ENCODE measurements at places on chromosomes 6 and 20. TPM values are rescaled to one million over a fixed set of nuclear protein-coding genes. Genes with fewer than 3 reads are reported as not detected.

Gene MROH8
- 3.4 TPM for total RNA-seq

GRCh38 chr6:37794825-37795224 lies 24.7 kb upstream of the ZFAND3 start:
- H3K36me3 ChIP-seq = no peaks in the 10 kb centered on the region
- H3K27ac ChIP-seq = no peak overlapping the region
- no peak for DNase-seq
- H3K4me1 ChIP-seq = no peaks in the 10 kb centered on the region
- H3K27me3 ChIP-seq = no peaks in the 10 kb centered on the region

- no peak for DNase-seq
- no peaks in the 10 kb centered on the region for H3K36me3 ChIP-seq
- H3K27me3 ChIP-seq = no peaks in the 10 kb centered on the region
- H3K4me3 ChIP-seq = peak overlapping the region; percentile 63
- no peaks in the 10 kb centered on the region for H3K4me1 ChIP-seq
Measured at GRCh38 chr20:63864545-63864977, 509 bp upstream of the TPD52L2 start.

Gene LAMA4
- 150 TPM for total RNA-seq

- no peak overlapping the region for H3K27ac ChIP-seq
- H3K4me1 ChIP-seq = no peaks in the 10 kb centered on the region
- DNase-seq = no peak
- H3K27me3 ChIP-seq = no peaks in the 10 kb centered on the region
- H3K36me3 ChIP-seq = peaks cover 18% of the 10 kb centered on the region
Measured at GRCh38 chr6:33774774-33775173, 14.2 kb downstream of the LEMD2 start.

- H3K27me3 ChIP-seq = no peaks in the 10 kb centered on the region
- no peaks in the 10 kb centered on the region for H3K36me3 ChIP-seq
- no peak overlapping the region for H3K27ac ChIP-seq
- no peak overlapping the region for H3K4me3 ChIP-seq
Measured at GRCh38 chr6:148295261-148295887, 47.3 kb upstream of the SASH1 start.

Gene BPIFB1
- total RNA-seq = not detected

Gene PRPH2
- total RNA-seq = 1.4 TPM

- H3K27ac ChIP-seq = no peak overlapping the region
- H3K36me3 ChIP-seq = no peaks in the 10 kb centered on the region
- no peak overlapping the region for H3K4me3 ChIP-seq
- H3K4me1 ChIP-seq = no peaks in the 10 kb centered on the region
- H3K27me3 ChIP-seq = no peaks in the 10 kb centered on the region
- no peak for DNase-seq
Measured at GRCh38 chr6:138666636-138667035, 106.9 kb upstream of the CCDC28A start.

Gene GGTLC1
- not detected for total RNA-seq

Gene CNPY3
- 28.8 TPM for total RNA-seq

DNA sequence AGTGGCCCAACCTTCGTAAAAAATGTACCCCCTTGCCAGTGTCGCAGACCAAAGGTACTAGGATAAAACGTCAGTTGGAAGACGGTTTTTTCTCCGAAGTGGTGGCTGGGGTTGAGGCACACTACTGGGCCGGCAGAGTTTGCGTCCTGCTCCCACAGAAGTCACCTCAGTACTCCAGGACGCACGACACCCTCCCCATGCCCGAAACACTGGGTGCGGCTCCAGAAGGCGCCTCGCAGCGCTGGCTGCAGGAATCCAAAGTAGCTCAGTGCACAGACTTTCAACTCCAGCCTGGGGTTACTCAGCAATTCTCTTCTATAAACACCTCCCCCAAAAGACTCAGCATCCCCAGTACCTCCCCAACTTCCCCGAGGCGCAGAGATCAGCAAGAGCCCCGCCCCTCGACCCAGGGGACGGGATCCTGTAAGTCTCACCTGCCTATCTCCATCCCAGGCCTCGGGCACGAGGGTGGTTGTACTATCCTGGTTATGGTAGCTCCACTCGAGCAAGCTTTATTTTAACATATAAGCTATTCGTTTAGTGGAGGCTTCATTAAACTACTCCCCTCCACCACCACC lies 88.2 kb downstream of the ZFP64 start:
- no peak for DNase-seq
- no peaks in the 10 kb centered on the region for H3K4me1 ChIP-seq
- H3K4me3 ChIP-seq = no peak overlapping the region
- no peak overlapping the region for H3K27ac ChIP-seq
- H3K36me3 ChIP-seq = no peaks in the 10 kb centered on the region

DNA sequence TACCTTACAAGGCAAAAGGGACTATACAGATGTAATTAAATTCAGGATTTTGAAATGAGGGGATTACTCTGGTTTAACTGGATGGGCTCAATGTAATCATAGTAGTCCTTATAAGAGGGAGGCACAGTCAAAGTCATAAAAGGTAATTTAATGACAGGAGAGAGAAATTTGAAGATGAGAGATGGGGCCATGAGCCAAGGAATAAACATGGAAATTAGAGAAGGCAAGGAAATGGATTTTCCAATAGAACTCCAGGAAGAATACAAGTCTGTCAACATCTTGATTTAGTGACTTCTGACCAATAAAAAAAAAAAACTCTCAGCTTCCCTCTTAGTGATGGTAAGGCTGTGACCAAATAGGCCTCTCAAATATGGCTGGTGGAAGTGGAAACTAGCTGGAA lies 101.9 kb upstream of the BEND3 start:
- H3K27me3 ChIP-seq = no peaks in the 10 kb centered on the region
- no peak for DNase-seq
- no peak overlapping the region for H3K27ac ChIP-seq
- H3K36me3 ChIP-seq = no peaks in the 10 kb centered on the region
- no peak overlapping the region for H3K4me3 ChIP-seq

GRCh38 chr20:16498526-16499253 lies 74.6 kb downstream of the KIF16B start:
- no peak overlapping the region for H3K4me3 ChIP-seq
- H3K4me1 ChIP-seq = no peaks in the 10 kb centered on the region
- H3K36me3 ChIP-seq = peaks cover 4% of the 10 kb centered on the region
- no peaks in the 10 kb centered on the region for H3K27me3 ChIP-seq

Gene ANKRD66
- not detected for total RNA-seq

Gene COL19A1
- total RNA-seq = 0.42 TPM

DNA sequence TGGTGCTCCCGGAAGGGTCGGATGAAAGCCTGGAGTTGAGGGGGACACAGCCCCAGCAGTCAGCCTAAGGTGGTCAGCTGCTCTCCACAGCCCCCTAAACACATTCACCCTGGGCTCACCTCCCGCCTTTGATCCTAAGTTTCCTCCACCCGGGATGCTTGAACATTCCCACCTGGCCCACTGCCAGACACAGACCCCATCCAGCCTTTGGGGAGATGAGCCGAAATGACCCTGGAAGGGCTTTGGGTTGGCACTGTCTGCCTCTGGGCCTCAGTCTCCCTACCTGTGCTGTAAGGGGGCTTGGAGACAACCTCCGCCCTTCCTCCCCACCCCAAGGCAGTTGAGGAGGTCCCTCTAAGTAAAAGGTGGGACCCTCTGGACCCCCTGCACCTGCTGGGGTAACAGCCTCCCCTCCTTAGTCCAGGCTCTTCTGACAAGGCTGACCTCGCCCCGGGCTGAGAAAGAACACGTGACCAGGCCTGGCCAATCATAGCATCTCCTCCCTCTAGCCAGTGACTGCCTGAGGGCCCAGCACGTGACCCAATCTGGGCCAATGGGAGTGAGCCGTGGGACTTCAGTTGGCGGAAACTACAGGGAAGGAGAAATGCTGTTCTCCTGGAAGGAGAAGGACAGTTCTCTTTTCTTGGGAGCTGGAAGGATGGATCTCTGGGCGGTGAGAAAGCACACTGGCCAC lies 16.9 kb upstream of the UBE2V1 start:
- H3K4me3 ChIP-seq = no peak overlapping the region
- no peak for DNase-seq
- H3K27me3 ChIP-seq = no peaks in the 10 kb centered on the region
- H3K4me1 ChIP-seq = no peaks in the 10 kb centered on the region

- peak; percentile 86 for DNase-seq
- no peaks in the 10 kb centered on the region for H3K36me3 ChIP-seq
- H3K4me3 ChIP-seq = no peak overlapping the region
Measured at GRCh38 chr20:17843246-17844132, 125.1 kb downstream of the SNX5 start.

DNA sequence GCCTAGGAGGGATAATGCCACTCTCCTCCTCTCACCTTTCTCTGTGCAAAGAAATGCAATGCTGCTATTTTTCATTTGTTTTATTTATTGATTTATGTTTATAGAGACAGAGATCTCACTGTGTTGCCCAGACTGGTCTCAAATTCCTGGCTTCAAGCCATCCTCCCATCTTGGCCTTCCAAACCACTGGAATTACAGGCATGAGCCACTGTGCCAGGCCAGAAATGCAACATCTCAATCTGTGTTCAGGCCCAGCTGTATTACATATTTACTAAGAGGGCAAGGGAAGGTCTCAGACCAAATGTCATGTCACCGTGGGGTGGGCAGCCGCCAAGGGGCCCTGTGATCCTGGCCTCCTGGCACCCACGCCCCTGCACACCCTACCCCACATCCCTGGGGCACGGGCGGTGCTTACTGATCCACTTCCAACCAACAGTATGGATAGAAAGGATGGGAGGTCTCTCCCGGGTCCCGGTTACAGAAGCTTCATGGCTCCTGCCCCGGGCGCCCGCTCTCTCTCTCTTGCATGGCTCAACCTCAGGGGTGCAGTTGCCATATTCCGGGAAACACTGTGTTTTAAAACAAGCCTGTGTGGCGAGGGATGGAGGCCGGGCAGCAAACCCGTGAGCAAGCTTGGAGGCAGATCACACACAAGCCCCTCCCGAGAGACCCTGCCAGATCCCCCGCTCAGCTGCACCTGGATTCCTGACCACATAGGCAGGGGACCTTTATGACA lies 111.8 kb downstream of the AGPAT4 start:
- H3K4me1 ChIP-seq = peaks cover 2% of the 10 kb centered on the region
- H3K4me3 ChIP-seq = no peak overlapping the region
- H3K36me3 ChIP-seq = no peaks in the 10 kb centered on the region

DNA sequence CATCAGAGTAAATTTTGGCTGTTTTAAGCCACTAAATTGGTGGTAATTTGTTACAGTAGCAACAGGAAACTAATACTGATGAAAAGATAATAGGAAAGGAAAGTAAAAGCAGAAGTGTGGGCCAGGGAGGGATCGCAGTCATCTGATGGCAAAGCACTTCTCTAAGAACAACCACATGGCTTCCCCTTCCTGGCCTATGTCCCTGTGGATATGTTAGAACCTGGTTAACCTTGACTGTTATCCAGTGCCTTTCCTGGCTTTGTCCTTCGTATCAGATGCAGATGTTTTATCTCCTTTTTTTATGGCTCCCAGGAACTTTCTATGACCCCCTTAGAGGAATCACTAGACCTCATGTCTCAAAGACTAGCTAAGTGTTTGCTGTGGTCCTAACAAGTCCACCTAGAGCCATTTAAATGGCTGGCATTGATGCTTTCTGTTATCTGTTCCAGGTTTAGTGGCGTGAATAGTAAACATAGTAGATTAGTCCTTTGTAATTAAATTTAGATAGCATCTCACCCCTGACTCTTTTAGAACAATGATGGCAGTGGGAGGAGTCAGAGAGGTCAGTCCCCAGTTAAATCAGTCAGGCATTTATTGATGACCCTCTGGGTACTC lies 79.2 kb upstream of the PHACTR2 start:
- no peaks in the 10 kb centered on the region for H3K36me3 ChIP-seq
- no peaks in the 10 kb centered on the region for H3K27me3 ChIP-seq
- H3K4me1 ChIP-seq = no peaks in the 10 kb centered on the region
- H3K27ac ChIP-seq = no peak overlapping the region
- H3K4me3 ChIP-seq = no peak overlapping the region
- no peak for DNase-seq

DNA sequence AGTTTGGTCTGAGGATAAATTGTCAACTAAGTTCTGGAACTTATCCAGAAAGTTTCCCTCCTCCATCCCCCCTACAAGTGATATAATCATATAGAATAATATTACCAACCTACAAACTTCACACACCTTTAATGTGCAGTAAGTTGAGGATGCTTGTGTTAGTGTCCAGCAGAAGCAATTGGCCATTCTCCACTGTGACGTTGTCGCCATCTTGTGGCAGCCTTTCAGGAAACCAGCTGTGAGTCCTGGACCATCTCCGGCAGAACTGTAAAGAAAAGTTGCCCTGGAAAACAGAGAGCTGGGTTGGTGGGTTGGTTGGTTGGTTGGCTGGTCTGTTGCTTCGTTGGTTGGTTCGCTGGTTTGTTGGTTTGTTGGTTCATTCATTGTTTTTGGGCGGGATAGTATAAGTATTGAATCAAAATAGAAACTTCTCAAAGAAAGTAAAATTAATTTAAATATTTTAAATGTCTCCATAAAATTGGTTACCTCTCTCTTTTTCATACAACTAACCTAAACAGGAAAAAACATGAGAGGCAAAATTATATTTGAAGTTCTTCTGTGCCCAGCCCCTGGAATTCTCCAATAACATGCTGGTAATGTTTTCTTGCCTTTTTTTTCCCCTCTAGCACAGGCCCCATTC lies 127.5 kb downstream of the PKHD1 start:
- no peak overlapping the region for H3K4me3 ChIP-seq
- no peaks in the 10 kb centered on the region for H3K27me3 ChIP-seq
- peak; percentile 86 for DNase-seq
- H3K36me3 ChIP-seq = no peaks in the 10 kb centered on the region

DNA sequence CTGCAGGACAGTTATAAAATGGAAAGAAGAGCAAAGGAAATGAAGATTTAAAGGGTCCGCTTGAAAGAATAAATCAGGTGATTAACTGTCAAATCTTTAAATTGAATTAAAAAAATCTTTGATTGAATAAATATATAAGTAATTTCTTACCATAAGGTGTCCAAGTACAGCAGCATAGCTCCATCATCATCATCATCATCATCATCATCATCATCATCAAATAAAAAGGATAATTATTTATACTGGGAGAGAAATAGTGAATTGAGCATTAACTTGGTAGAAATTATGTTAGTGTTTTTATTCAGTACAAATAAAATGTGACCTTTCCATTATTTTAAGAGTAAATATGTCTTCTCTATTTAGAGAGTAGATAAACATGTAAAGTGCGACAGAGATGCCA lies 745.6 kb upstream of the MARCKS start:
- DNase-seq = no peak
- H3K27me3 ChIP-seq = no peaks in the 10 kb centered on the region

- no peak overlapping the region for H3K27ac ChIP-seq
- no peak overlapping the region for H3K4me3 ChIP-seq
- no peaks in the 10 kb centered on the region for H3K4me1 ChIP-seq
Measured at GRCh38 chr20:13238001-13238653, 17.1 kb downstream of the ISM1 start.

- H3K4me3 ChIP-seq = no peak overlapping the region
- H3K27ac ChIP-seq = no peak overlapping the region
- no peaks in the 10 kb centered on the region for H3K4me1 ChIP-seq
- no peak for DNase-seq
- H3K27me3 ChIP-seq = no peaks in the 10 kb centered on the region
Measured at GRCh38 chr6:11553824-11554223, 16.3 kb downstream of the TMEM170B start.

DNA sequence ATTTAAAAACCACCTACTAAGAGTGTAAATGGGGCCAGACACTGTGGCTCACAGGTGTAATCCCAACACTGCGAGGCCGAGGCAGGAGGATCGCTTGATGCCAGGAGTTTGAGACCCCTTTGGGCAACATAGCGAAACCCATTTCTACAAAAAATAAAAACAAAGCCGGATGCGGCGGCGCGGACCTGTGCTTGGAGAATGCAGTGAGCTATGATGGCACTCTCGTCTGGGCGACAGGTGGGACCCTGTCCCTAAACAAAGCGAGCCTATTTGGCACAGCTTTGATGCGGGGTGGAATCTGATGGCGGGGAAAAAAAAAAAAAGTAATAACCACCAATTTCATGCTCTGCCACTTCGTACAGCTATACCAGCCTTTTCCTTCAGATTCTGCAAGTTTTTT lies 1.1 kb downstream of the TCP1 start:
- H3K4me3 ChIP-seq = peak overlapping the region; percentile 59
- H3K36me3 ChIP-seq = peaks cover 3% of the 10 kb centered on the region
- no peak for DNase-seq
- no peak overlapping the region for H3K27ac ChIP-seq
- no peaks in the 10 kb centered on the region for H3K27me3 ChIP-seq

Gene LAMA5
- total RNA-seq = 395 TPM
